Stimulated activated naive CD8-positive, alpha-beta T cell treated with anti-CD3 and anti-CD28 coated beads, Interleukin-15, amount 100 ng/mL, for 72 hours (primary cell): ENCODE measurements at places on chromosomes 6 and 20.

GRCh38 chr6:52138284-52138683, 47.9 kb upstream of the IL17A start:
- no peak for DNase-seq

DNA sequence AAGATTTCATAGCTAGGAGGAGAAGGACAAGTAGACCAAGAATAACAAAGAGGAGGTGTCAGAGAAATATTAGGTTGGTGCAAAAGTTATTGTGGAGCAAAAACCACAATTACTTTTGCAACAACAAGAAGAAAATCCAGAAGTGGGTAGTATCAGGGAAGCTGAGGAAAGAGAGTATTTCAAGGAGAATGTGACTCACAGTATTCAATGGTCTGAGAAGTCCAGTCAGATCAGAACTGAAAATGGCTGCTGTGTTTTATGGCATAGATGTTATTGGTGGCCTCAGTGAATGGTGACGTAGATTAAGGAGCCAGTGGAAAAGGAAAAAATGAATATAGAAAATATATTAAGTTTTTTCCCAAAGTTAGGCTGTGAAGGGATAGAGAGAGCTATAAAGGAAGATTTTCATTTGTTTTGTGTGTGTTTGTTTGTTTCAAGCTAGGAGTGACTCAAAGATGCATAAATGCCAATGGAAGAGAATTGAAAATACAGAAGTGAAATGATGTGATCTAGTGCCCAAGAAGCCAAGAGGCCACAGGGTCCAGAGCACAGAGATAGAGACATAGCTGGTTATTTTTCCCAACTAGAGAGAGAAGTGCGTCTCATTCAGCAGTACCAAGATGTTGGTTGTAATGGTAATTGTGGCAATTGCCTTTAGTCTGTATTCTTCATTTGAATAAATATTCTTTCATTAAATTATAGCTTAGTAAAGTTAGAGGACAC, 112.8 kb downstream of the ADTRP start:
- no peak for DNase-seq

- no peak for DNase-seq
These were observed 624.1 kb upstream of the ADGRB3 start for GRCh38 chr6:68010936-68011335.

DNA sequence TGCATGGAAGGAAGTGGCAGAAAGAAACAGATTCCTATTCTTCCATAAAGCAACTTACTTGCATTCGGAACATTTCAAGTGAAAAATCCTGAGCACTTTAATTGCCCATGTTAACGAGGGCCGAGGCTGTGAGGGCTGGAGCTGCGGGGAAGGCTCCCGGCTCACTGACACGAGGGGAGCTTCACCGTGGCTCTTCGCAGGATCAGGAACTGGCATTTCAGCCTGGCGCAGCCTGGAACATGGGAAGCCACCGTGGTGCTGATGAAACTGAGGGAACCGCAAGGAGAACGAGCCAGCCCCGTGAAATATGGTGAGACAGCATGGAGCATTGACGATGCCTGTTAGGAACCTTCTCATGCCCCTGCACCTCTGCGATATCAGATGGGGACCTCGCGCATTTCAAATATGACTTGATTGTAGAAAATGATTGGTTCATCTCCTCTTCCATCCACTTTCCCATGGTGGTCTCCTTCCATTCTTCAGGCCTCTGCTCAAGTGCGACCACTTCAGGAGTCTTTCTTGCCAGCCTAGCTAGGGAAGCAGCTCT, 236.9 kb downstream of the TBXT start:
- no peak for DNase-seq

DNA sequence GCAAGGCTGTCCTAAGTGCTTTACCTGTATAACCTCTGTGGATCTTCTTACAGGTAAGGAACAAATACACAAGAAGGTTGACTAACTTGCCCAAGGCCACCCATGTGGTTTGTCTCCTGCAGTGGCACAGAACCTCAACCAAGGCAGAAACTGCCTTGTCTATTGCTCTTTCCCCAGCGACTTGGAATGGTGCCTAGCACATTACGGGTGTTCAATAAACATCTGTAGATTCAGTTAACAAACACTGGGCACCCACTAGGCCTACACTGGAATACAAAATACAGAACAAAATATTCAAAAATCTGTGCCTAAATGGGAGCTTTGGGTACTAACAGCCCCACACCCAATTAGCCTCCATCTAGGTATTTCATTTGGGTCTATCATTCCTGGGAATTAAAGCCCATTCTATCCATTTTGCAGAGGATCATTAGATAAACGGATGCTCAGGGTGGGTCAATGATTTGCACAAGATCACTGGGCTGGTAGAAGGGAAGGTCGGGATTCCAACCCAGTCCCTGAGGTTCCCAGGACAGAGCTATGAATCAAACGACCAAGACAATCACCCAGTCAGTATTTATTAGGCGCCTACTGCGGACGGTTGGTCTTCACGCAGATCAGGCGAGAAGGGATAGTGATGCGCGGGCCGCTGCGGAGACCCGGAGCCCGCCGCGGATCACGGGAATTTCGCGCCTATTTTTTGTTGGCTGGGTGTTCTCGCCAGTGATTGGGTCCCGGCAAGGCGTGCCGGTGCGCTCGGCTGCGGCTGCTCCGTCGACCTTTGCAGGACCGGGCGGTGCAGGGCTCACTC, at the start of gene STK35:
TSS of gene STK35 (plus strand) at position 771 of the 808 bp plus-strand sequence. CDS start 55 bp downstream, outside the sequence.
- no peak for DNase-seq

DNA sequence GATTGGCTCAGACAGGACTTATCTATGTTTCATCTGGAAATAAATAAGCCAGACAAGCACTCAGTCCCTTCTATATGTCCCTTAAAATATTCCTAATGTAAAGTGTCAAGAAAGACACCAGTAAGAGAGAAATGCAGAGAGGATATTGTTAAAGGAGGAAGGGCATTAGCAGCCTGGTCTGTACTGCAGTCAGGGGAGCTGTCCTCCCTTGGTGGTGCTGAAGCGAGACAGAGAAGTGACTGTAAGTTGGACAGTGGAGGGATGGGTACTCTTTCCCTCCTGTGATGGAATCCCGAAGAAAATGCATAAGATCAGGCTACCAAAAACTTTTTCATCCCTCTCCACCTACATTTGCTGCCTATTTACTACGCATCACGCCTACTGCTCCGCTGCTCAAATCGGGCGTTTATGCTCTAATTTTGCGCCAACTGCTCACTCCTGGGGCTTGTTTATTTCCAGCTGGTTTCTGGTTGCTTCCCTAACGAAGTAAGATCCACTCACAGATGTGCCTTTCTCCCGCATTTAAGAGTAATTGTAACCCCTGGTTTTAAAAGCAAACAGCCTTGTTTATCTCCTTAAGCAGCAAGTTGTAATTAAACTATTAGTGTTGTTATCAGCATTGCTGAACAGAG, 35.2 kb downstream of the PHACTR1 start:
- peak; percentile 17 for DNase-seq

GRCh38 chr6:116255246-116255800, 1.4 kb upstream of the TSPYL4 start:
- DNase-seq = no peak

DNA sequence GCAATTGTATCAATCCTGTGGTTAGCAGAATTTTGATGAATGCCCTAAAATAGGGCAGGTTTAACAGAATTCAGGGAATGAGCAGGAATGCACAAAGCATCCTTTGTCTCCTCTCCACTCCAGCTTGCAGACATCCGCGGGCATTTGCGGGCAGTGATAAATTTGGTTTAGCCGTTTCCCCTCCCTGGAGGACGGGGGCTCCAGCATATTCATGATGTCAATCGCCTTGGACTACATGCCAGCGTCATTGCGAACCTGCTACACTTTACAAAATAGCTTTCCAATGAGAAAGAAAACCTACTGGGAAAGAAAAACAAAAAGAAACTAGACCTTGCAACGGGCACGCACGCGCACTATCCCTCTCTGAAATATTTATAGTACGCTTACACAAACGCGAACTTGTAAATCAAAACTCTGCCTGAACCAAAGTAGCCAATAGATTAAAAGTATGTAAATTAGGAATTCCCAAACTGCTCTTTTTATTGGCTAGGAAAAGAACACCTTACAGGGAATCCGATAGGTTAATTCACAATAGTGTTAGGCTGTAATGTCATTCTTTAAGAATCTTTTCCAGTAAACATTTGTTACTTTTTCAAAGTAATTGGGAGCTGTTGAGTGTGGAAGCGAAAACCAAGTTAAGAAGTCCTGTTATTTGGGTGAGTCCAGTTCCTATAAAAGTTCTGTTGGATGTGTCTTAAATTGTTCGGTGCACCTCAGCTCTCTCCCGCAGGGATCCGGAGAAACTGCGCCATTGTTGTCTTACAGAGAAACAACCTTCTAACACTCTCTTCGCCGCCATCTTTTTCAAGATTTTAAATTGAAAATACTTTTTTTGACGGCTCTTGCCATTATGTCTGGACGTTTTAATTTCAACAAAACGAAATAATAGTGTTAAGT, 136.7 kb downstream of the HFE start:
- DNase-seq = peak; percentile 56

GRCh38 chr20:36237477-36237876, 1.2 kb downstream of the AAR2 start:
- DNase-seq = no peak

DNA sequence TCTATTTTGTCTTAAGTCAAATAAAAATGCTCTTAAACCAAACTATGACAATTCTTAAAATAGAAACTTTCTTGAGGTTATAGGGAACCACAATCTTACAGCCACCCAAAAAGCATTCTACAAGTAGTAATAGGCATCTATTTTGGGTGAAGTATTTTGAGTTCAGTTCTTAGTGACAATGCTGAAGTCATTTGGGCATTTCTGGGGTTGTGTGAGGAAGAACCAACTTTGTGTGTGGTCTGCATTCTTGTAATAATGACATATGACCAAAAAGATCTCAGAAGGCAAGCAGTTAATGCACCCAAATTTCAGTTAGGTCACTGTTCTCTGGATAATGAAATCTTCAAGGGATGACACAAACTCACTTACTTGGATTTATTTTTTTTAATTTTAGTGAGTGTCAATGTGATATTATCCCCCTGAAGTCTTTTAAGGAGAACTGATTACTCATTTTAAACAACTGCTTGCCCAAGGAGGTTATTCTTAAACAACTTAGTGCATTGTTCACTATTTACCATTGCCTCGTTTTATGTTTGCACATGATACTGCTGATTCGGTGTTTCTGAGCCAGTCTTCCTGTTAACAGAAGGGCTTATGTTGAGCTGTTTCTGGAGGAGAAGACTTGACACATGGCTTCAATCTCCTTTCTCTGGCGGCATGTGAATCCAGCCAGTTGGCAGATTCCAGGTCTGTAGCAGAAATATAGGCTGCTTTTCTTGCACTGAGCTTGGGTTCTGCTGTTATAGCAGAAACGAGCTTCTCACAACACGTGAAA, 618.9 kb downstream of the BCKDHB start:
- no peak for DNase-seq

- no peak for DNase-seq
These were observed 12.3 kb downstream of the DCBLD1 start for GRCh38 chr6:117494694-117495318.

DNA sequence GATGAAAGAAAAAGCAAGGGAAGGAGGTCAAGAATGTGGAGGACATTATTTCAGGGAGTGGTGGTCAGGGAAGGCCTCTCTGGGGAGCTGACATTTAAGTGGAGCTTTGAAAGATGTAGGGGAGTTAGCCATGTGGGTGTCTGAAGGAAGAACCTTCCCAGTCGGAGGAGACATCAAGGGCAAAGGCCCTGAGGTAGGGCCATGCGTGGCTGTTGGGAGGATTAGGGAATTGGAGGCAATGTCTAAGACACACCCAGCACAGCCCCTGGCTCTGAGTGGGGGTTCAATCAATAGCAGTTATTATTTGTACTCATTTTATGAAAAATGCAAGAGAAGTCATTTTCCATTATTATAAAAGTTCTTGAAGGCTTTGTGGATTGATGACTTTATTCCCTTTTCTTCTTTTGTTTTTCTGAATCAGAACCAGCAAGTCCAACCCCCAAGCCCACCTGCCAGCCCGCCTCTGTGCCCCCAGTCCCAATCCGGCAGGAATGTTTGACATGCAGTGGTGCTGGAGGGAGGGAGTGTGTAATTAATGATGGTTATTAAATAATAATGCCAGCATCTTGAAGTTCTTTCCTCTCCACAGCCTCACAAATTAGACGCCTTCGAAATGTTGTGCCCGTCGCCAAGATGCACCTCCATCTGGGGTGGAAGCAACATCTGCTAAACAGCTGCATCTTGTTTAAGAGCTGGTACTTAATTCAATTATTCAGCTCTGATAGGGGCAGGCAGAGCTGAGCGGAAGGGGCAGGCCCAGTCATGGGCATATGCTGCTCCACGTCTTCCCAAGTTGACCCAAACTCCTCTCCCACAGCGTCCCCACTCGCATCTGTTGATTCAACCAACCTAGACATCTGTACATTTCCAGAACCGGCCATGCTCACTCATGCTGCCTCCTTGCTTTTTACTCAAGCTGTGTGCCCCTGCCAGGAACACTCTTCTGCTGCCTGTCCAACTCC, 81.3 kb upstream of the SIRPA start:
- DNase-seq = no peak

DNA sequence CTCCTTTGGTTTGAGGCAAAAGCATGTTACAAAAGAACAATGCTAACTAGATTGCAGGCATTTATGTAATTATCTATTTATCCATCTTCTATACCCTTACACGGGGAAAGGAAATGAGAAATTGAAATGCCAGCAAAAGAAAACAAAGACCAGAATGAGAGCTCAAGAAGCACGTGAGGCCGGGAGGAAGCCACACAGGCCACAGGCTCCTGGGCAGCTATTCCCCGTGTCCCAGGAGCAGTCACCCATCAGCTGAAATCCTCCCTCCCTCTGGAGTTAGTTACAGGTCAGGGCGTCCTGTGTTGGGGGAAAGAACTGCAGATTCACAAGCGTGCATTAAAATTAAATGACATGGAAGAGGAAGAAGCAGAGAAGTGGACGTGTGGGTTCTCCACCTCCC, 64.7 kb upstream of the RPS6KA2 start:
- DNase-seq = no peak

DNA sequence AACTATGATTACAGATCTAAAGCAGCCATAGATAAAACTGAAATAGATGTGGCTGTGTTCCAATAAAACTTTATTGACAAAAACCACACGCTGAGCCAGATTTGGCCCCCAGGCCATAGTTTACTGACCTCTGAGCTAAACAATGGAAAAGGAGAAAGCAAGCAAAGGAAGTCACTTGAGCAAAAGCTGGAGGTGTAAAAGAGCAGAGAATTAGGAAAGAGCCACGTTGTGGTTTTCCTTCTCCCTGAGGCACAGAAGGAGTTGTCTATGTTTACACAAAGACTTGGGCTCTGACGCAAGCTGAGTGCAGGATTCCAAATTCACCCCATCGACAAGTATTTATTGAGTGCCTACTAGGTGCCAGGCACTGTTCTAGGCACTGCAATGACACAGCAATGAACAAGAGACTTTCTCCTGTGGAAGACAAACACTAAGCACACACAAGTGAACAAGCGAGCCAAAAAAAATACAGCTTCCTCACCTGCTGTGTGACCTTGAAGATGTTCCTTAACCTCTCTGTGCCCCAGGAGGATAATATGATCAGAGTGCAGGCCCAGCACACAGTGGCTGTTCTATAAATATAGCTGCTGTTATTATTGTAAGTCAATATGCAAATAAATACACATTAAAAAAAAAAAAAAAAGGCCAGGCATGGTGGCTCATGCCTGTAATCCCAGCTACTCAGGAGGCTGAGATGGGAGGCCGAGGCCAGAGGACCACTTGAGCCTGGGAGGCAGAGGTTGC, 75.4 kb upstream of the PTPN1 start:
- DNase-seq = no peak

GRCh38 chr6:22025468-22026163, 271.2 kb downstream of the PRL start:
- DNase-seq = no peak

- DNase-seq = no peak
These were observed 61.7 kb downstream of the UTRN start for GRCh38 chr6:144346719-144347447.
